ENCODE measurements at places on chromosomes 1 and 21.
A peak's percentile ranks its signal among the peaks of the same experiment; 100 is the strongest.

DNA sequence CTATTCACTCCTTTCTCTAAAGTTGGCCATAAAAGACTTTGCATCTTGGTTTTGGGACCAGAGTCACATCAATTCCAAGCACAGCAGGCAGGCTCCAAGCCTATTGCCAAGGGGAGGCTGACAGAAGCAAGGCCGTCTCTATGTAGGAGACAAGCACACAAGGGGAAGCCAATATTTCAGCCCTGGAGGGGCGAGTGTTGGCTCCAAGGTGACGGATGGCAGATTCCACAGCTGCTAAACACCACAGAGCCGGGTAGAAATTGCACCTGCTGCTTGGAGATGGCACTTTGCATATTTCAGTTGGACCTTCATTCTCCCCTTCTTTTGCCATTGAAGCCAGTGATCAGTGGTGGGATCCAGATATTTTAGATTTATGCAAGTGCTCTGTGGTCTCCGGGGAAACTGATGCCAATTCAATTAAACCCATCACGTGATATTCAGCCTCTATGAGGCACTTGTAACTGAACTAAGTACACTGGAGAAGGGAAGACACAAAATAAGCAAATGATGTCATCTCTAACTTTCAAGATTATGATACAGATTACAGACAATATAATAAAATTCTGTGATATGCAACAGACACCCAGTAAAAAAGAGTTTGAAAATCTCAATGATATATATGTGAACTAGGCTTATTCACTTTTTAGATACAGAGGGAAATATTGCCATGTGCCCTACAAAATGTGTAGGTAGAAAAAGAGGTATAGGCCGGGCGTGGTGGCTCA lies 102.8 kb upstream of the GREM2 start:
- DNase-seq: no peak

GRCh38 chr1:66282343-66282852 lies 251.6 kb upstream of the SGIP1 start:
- peak; percentile 79 for DNase-seq

DNA sequence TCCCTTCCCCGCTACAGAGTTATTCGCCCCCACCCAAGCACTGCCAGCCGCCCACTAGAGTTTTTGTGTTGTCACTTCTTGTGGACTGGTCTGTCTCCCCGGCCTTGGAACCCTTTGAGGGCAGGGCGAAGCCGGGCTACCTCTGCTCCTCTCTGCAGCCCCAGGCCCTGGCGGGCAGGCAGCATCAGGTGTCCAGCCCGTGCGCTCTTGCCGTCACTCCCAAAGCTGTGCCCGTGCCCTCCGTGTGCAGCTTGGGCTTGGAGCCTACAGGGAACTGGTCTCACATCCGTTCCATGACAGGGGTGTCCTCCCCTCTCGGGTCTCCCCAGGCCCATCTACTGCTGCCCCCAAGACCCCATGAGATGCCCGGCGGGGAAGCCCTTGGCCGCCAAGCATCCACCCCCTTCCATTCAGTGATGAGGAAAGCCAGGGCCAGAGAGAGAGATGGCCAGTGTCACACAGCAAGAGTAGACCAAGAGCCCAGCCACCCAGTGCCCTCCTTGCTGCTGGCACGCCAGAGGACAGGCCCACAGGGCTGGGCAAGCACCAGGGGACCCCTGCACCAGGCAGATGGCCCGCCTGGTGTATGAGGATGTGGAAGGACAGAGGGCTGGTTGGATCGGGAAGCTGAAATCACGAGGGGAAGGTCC lies 15.3 kb upstream of the LDLRAP1 start:
- DNase-seq: no peak

- DNase-seq: no peak
Measured at GRCh38 chr1:233665575-233666270, 51.8 kb downstream of the KCNK1 start.

- DNase-seq: no peak
Measured at GRCh38 chr1:46086576-46086975, 45.9 kb downstream of the PIK3R3 start.

Data from stimulated activated CD4-positive, alpha-beta T cell treated with anti-CD3 and anti-CD28 coated beads, Interleukin-4, amount 100 ng/mL, for 24 hours (primary cell).